ENCODE measurements at places on chromosomes 1 and 21. TPM values are rescaled to one million over a fixed set of nuclear protein-coding genes. Genes with fewer than 3 reads are reported as not detected.

Gene EDARADD
- total RNA-seq, result 50.4 TPM

Gene OR2T29
- total RNA-seq, result not detected

Gene UTS2
- not detected for total RNA-seq

Gene F11R
- 166 TPM for total RNA-seq

Gene UMODL1
- total RNA-seq, result not detected

Gene PLA2G2D
- total RNA-seq, result not detected
